Nucleus accumbens (tissue), 56 donors: ENCODE measurements at places on chromosomes 11 and 22.

DNA sequence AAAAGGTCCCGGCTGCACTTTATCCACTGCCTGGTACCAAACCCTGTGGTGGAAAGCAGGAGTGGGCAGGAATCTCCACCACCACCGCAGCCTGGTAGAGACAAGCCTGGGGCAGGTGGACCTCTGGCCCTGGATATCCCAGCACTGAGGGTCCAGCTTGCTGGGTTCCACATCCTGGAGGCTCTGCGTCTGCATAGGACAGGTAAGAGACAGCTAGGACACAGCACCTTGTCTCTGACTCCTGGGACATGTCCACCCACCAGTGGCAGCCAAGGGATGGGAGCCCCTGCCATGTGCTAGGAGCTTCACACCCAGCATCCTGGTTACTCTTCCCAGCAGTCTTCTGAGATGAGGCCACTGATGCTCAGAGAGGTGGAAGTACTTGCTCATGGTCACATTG lies 105.5 kb downstream of the MYO18B start:
- no peak for DNase-seq

DNA sequence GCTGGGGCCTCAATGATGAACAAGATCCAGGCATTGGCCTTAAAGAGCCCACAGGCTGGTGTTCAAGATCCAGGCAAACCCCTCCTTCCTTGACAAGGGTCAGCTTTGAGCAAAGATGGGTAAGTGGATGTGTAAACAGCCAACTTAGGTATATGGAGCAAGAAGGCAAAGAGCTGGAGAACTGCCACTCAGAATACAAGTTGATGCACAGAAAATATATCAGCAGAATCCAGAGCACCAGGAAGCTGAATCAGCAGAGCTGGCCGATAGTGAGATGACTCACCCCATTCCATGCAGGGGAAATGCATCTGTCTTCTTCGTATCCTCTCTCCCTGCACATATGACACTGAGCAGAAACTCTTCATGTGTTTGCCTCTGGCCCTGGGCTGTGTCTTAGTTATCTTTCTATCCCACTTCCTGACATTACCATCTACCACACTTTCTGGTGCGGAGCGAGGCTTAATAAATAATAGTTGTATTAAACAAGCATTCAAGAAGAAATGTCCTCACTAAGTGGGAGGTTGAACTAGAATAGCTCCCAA lies 57.8 kb downstream of the ENDOD1 start:
- no peak for DNase-seq

GRCh38 chr11:9772218-9772617 lies 108.3 kb downstream of the SWAP70 start:
- no peak for DNase-seq

DNA sequence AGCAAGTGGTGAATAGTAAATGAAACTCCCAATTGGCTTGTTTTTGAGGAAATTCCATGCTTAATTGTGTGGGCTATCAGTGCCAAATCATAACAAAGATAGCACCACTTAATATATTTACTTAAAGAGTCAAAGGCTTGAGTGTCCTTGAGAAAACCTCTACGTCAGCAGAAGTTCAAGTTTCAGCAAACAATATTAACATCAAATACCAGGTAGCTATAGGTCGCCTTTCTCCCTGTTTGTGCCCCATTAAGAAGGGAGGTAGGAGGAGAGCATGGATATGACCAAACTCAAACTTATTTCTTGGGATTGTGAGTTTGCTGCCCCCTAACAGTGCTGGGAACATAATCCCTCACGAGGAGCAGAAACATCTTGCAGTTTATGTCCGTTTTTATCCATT lies 105.6 kb upstream of the SYN3 start:
- no peak for DNase-seq

- DNase-seq: no peak
Observed at GRCh38 chr11:93512073-93512475, 31.1 kb downstream of the SMCO4 start.

- DNase-seq: no peak
Observed at GRCh38 chr11:27253224-27253623, 109.8 kb downstream of the CCDC34 start.

GRCh38 chr11:129731316-129731715 lies 84.3 kb upstream of the TMEM45B start:
- no peak for DNase-seq
